ENCODE measurements at places on chromosomes 6 and 20.

DNA sequence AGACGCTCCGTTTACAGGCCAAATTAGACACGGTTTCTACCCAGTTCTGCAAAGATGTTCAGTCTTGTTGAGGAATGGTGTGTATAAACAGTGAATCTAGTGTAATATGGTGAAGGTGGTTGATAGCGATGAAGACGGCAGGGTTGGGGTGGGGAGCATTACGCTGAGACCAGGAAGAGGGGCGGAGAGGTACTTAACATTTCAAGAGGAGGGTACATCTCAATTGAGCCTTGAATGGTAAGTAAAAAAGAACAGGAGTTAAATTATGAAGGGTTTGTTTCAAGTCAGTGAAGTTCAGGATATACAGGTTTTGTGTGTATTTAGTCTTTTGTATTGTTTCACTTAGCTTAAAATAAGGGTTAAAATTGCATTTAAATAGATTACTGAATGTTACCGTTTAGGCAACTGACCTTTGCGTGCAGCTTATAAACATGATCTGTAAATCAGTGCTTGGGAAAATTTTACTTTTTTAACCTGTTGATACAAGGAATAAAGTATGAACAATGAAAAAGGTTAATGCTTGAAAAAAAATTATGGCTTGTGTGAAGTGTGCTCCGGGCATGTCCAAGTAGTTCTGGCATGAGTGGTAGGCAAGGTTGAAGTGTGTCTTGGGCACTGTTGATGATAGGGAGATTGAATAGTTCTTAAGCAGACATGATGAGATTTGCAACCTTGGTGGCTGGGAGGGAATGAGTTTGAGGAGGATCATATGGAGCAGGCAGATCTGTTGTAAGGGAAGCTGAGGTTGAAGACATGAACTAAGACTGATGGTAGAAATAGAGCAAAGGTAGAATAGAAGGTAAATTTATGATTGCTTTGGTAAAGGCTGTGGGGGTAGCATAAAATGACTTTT is 842 bp downstream of the POLR1C start:
- no peak for DNase-seq

- no peak for DNase-seq
Observed at GRCh38 chr20:37523911-37524700, 3.1 kb downstream of the NNAT start.

GRCh38 chr6:16885411-16886160 is 124.3 kb upstream of the ATXN1 start:
- DNase-seq: no peak

DNA sequence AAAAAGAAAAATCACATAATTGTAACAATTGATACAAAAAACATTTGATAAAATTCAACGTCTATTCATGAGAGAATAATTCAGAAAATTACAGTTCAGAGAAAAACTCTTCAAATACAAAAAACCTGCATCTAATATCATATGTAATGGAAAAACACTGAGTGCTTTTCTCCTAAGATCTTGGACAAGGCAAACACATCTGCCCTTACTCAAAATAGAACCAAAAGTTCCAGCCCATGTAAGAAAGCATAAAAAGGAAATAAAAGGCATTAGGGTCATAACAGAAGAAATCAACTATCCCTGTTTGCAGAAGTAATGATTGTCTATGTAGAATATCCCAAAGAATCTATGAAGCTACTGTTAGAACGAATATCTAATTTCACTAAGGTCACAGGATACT is 721.4 kb downstream of the RFPL4B start:
- DNase-seq: no peak

DNA sequence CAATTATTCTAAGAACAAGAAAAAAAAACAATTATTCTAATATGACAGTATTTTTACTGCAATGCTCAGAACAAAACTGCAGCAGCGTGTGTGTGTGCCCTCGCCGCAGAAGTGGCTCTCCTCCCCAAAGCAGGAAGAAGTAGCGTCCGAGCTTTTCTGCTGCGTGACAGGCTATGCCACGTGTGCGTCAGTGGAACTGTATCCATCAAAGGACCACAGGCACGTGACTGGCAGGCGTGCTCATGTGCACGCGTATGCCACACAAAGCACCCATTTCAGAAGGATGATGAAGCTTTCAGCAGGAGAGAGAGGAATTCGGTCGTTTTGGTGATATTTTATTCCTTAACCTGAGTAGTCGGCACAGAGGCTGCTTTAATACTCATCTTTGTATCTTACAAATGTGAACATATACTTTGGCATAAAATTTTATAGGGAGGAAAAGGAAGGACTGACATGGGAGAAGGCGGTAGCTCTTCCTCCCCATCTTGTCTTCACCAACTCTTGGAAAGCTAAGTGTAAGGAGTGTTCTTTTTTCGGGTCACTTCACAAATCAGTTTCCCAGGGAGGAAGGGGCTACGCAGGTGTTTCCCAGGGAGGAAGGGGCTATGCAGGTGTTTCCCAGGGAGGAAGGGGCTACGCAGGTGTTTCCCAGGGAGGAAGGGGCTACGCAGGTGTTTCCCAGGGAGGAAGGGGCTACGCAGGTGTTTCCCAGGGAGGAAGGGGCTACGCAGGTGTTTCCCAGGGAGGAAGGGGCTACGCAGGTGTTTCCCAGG is 3.4 kb downstream of the TCFL5 start:
- DNase-seq: no peak

GRCh38 chr20:54344832-54345231 is 130.6 kb upstream of the DOK5 start:
- DNase-seq: no peak

Measured in stimulated activated CD4-positive, alpha-beta T cell treated with anti-CD3 and anti-CD28 coated beads, Interleukin-15, amount 100 ng/mL, for 1 hour (primary cell).